Left ventricle myocardium superior (tissue), 1 donor: ENCODE measurements at places on chromosomes 2 and 18. TPM values are rescaled to one million over a fixed set of nuclear protein-coding genes. Genes with fewer than 3 reads are reported as not detected.

Gene ERBB4
- total RNA-seq: 17.9 TPM

Gene SPP2
- not detected for total RNA-seq

Gene STRADB
- total RNA-seq: 81.4 TPM

Gene DNER
- 1.6 TPM for total RNA-seq

Gene ANKRD30B
- not detected for total RNA-seq

Gene LOXHD1
- total RNA-seq: 0.74 TPM

Gene VWA3B
- not detected for total RNA-seq

Gene MYO7B
- total RNA-seq: 0.42 TPM
